Stimulated activated CD8-positive, alpha-beta memory T cell treated with anti-CD3 and anti-CD28 coated beads, Interleukin-2, amount 100 ng/mL, for 1 hour (primary cell): ENCODE measurements at places on chromosomes 2 and 18.

DNA sequence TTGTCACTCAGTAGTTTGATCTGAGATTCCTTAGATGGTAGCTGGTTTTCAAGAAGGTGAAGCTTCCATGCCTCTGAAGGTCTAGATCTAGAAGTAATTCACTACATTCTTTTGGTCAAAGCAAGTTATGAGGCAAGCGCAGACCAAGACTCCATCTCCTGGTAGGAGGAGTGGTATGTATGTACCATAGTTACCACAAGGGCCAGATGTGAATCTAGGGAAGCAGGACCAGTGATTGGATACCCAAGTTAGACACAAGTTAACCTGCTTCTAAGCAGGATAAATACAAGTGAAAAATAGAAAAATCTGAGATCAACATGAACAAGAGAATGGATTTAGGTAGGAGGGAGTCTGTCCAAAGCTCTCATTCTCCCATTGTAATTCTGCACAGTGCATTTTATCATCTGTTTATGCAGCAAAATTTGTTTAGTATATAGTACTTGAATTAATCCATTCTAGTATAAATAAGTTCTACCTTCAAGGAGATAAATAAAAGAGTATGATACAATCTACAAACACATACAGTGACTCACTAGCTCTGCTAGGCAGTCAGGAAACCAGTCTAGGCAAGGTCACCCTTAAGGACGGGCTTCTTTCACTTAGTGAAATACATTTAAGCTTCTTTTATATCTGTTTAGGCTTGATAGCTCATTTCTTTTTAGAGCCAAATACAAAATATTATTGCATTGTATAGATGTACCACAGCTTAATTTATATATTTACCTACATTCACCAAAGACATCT lies 14.2 kb upstream of the DOCK10 start:
- DNase-seq = no peak

DNA sequence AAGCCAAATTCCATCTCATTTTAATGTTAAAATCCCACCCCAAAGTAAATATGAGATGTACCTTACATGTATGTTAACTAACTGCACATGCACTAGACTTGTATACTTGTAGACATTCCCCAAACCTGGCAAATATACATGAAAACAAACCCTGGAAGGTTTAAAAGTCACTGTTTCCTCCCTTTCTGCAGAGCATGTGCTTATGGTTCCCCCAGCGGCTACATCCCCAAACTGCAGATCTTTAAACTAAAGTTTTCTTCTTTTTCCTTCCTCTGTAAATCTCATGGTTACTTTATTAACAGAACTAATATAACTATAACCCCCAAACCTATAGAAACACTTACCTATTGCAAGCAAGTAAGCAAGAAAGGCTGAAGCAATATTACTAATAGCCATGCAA lies 731.5 kb downstream of the LRP1B start:
- DNase-seq = no peak

GRCh38 chr2:230900336-230900995 lies 24.6 kb downstream of the GPR55 start:
- DNase-seq = no peak

DNA sequence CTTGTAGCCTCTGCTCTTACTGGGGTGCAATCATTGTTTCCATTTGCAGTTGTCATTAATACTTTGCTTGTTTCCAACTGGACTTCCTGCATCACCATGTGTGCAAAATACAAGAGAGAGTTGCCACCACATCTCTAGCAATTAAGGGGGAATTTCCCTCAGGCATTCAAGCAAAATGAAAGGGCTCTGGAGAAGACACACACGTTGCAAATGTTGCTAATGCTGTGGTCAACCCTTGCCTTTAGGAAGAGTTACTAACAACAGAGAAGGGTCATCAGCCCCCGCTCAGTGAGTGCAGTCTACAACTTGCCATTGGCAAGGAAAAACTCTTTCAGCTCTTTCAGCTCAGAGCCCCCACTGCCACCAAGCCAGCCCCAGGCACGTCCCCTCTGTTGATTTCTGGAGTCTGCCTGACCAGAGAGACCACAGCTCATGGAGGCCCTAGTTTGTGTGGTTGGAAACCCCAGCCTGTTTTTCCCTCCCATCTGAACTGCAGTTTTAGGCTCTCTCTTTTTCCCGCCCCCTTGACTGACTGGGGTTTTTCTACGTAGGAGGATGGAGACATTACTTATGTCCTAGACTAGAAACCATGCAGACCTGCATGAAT lies 25.9 kb upstream of the GPR45 start:
- no peak for DNase-seq

DNA sequence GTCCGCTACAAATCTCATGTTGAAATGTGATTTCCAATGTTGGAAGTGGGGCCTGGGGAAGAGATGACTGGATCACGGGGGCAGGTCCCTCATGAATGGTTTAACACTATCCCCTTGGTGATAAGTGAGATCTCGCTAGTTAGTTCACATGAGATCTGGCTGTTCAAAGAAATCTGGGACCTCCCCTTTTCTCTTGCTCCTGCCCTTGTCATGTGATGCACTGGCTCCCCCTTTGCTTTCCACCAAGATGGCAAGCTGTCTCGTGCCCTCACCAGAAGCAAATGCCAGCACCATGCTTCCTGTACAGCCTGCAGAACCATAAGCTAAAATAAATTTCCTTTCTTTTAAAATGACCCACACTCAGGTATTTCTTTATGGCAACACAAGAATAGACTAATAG lies 57.3 kb upstream of the C2orf15 start:
- no peak for DNase-seq

DNA sequence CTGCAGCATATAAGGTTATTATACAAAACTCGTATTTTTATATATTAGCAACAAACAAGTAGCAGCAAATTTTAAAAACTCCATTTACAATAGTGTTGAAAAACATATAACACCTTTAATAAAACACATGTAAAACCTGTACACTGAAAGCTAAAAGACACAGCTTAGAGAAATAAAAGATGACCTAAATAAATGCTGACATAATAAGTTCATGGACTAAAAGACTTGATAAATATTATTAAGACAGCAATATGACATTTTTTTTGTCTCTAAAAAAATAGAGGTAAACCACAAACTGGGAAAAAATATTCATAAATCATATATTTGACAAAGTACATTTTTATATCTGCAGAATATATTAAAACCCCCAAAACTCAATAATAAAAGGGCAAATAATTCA lies 201.4 kb downstream of the SRBD1 start:
- no peak for DNase-seq

GRCh38 chr2:114933671-114934241 lies 491.3 kb downstream of the DPP10 start:
- DNase-seq = no peak

- no peak for DNase-seq
Measured at GRCh38 chr2:158047156-158047611, 54.5 kb upstream of the UPP2 start.

GRCh38 chr2:43759195-43759594 lies 14.6 kb upstream of the DYNC2LI1 start:
- DNase-seq = no peak

GRCh38 chr2:157024129-157024528 lies 233.4 kb upstream of the GALNT5 start:
- no peak for DNase-seq

DNA sequence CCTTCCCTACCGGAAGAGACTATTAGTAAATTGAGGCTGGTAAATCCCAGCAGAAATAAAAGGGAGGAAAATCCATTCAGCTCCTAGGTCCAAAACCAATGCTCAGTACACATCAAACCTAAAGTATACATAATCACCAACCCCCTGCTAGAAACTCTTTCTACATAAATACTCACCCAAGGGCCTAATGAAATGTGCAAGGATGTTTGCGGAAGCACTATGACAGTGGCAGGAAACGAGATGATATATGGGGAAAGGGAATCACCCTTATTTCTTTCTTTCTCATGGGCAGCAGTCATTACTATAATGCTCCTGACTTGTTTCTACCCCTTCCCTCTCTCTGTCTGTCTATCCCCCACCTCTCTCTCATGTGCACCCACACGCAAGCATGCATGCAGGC lies 1.3 kb upstream of the SCTR start:
- no peak for DNase-seq

- DNase-seq = no peak
Measured at GRCh38 chr2:10820978-10821695, 8.6 kb upstream of the PDIA6 start.

GRCh38 chr2:20961858-20962257 lies 82.0 kb downstream of the APOB start:
- no peak for DNase-seq

GRCh38 chr18:31419457-31419932 lies 28.0 kb upstream of the DSG3 start:
- DNase-seq = no peak

- DNase-seq = no peak
Measured at GRCh38 chr2:1952582-1952981, 208.3 kb upstream of the PXDN start.

- DNase-seq = no peak
Measured at GRCh38 chr18:23703057-23703986, 14.1 kb downstream of the LAMA3 start.

GRCh38 chr2:144834998-144835633 lies 315.2 kb upstream of the ZEB2 start:
- DNase-seq = no peak

DNA sequence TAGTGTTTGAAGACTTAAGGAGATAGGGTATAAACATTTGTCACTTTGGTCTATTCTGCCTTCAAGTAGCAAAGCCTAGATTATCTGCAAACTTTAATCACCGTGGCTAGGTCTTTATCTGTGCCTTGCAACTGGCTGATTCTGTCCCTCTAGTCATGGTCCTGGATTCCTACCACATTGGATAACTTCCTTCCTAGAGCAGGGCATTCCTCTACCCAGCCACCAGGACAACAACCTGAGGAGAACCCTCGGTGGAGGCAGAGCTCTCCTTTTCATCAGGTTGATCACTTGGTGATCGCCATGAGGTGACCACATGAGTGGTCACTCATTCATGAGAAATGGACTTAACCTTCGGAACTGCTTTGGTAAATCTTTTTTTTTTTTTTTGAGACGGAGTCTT lies 25.3 kb upstream of the PTPRM start:
- no peak for DNase-seq

DNA sequence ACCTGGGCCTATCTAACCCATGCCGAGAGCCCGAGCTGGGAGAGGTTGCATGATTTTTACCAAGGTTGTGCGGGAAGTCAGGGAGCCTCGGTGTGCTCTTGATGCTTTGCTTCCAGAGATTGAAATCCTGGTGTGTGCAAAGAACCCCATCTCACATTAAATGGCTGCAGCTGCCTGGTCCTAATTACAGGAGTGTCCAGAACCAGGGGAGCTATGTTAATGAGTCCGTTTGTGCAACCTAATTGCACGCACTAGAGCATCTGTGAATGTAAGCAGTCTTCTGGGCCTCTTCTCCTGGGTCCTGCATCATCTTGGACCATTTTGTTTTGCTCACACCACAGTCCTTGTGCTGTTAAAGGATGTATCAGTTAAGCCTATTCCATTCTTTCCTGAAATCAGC lies 263.8 kb downstream of the AGAP1 start:
- DNase-seq = no peak

DNA sequence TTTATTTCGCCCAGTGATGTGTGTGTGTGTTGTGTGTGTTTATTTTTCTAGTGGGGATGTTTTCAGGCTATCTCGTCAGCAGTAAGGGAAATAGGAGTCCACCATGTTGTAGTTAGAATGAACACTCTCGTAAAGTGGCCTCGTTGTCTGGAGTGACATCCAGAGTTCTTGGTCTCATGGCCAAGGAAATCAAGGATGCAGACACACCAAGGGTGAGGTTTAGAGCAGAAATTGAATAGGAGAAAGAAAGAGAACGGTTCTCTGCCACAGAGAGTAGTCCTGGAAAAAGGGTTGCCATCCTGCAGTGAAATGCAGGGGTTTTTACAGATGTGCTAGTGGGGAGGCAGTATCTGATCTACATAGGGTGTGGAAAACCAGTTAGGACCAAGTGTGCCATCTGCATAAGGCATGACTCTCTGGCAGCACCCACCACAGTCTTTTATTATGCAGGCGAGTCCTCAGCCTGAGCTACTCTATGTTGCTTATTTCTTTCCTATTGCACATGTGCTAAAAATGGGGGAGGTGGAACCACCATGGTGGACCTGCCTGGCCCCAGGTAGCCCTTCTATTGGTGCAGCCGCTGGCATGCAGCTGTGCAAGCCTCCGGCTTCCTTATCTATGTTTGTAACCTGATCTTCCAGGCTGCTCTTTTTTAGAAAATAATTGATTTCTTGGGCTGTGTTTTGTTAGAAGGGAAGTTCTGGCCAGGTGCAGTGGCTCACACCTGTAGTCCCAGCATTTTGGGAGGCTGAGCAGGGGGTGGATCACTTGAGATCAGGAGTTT lies 23.2 kb downstream of the RALB start:
- no peak for DNase-seq

- DNase-seq = no peak
Measured at GRCh38 chr2:36677996-36678605, 18.4 kb upstream of the VIT start.

DNA sequence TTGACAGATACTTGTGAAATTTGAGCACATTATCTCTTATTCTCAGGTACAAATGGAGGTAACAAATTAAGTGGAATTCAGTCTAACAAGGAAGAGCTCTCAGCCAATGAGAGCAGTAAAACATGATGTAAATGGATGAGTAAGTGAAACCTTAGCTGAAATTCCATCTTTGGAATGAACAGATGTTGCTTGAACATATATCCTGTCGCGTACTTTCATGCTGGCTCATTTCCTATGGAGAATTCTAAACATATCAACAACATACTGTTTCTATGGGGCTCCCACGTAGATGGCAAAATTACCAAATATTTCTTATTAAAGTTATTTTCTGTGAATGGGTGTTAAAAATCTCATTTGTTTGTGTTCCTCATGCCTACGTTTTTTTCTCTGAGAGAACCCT lies 256.3 kb upstream of the LINC00305 start:
- DNase-seq = no peak

DNA sequence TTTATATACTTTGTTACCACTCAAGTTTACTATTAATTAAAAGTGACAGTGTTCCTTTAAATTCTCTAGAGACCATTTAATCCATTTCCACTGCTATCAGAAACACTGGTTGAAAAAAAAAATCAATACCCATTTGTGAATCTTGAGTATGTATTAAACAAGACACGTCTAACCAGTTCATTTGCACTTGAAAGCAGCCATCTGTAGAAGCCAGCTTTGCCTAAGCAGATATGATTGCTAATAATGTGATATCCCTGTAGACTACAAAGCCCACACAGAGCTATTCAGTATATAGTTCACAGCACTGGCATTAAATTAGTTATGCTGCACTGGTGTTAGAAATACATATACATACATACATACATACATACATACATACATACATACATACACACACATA lies 111.8 kb upstream of the SP3 start:
- DNase-seq = no peak
